ENCODE measurements at places on chromosomes 6 and 20.

DNA sequence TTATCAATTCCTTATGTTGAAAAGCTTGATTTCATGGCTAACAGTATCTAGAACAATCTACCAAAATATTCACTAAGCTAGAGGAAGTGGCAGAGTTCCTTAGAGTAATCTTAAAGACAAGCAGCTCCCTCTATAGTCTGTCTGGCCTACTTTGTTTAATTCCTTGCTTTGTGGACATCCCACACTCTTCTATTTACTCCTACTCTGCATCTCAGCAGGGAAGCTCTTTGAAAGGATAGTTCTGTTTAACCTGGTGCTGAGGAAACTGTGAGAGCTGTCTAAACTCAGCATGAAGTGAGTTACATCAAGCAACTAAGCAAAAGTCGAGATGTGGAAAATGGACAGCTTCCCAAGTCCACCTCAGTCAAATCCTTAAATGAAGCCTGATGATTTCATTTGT is 4.3 kb downstream of the REV3L start:
- no peak for DNase-seq

DNA sequence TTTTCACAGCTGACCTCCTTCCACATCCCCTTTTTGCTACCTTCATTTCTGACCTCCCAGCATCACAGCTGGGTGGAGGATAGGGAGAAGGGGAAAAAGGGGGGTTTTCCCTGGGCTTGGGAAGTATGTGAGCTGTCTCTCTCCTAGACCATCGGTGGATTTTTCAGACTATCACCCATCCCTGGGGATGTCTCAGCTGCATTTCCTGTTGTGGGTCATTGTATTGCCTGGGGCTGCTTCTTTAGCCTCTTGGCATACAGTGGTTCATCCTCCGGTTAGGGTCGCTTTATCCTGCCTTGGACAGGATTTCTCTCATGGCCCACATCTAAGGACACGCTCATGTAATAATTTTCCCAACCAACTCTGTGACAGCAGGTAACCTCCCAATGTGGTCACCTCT is 142.5 kb upstream of the ARG1 start:
- no peak for DNase-seq

GRCh38 chr6:111662794-111663593 is 57.3 kb upstream of the TRAF3IP2 start:
- no peak for DNase-seq

- no peak for DNase-seq
Measured at GRCh38 chr20:57559289-57559634, 1.6 kb upstream of the PCK1 start.

DNA sequence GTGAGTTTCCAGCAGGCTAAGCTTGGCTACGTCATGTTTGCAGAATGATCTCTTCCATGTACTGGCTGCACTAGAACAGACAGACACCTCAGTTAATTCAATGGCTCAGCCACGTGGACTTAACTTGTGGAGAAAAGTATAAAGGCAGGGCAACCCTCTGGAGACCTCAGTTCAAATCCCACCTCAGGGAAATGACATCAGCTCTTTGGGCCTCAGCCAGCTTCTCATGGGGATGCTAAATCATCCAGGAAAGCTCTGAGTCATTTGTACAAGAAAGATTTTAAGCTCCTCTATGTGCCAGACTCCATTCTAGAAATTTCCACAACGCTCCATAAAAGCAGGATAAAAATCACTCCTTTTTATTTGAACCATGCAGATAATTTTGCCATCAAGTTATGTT is 128.5 kb upstream of the SALL4 start:
- peak; percentile 11 for DNase-seq

DNA sequence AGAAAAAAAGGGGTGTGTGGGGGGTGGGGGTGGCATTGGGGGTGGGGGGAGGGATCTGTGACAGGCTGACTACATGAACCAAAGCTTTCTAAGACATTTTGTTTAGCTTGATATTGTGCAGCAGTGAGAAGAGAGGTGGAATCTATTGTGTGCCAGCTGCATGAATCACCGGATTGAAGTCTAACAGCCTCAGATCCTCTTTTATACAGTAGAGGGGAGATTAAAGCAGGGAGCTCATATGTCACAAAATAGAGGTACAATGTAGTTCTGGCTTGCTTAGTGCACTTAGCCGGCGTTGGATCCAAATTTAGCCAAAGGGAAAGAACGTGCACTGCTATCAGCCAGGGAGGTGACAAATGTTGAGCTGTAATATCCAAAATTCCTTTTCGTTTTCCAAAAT is 404.2 kb upstream of the CITED2 start:
- DNase-seq: no peak

DNA sequence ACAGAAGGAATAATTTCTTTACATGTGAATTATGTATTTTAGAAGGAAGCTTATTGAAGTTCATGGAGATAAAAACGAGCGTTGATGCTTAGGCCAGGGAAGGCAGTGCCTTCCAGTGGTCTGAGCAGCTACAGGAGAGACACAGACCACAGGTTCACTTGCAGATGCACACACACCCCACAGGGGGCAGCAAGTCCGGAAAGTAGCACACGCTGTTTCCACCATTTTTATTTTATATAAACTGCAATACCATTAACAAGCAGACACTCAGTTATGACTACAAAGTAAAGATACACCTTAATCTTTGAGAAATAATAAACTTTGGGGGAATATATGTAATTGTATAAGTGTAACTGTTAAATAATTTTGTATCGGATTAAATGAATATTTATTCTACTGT is 13.5 kb upstream of the DACT2 start:
- no peak for DNase-seq

- DNase-seq: no peak
Measured at GRCh38 chr6:25004357-25004756, 68.6 kb upstream of the RIPOR2 start.

GRCh38 chr6:106214531-106214930 is 111.0 kb downstream of the ATG5 start:
- no peak for DNase-seq

DNA sequence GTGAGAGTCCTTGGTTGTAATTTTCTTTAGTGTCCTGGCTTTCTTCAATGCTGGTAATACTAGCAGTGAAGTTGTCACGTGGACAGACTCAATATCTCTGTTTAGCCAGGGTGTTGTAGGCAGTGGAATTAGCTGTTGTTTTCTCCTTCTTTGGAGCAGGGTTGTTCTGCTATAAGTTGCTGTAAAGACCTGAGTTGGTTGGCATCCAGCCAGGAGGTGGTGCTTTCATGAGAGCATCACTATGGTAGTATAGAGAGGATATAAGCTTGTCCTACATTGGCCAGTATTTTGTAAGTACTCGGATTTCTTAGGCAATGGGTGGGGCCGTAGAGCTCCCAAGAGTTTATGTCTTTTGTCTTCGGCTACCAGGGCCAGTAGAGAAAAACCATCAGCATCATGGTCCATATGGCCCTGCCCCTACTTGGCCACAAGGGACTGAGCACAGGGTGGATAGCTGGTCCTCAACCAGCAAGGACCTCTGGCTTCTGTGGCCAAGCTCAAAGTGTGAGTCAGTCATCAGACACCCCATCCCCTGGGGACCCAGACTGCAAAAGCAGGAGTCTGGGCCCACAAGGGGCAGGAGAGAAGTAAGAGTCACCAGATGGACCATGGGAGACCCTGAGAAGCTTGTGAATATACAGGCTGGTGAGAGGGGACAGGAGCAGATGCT is 127.9 kb upstream of the NXT1 start:
- DNase-seq: no peak

DNA sequence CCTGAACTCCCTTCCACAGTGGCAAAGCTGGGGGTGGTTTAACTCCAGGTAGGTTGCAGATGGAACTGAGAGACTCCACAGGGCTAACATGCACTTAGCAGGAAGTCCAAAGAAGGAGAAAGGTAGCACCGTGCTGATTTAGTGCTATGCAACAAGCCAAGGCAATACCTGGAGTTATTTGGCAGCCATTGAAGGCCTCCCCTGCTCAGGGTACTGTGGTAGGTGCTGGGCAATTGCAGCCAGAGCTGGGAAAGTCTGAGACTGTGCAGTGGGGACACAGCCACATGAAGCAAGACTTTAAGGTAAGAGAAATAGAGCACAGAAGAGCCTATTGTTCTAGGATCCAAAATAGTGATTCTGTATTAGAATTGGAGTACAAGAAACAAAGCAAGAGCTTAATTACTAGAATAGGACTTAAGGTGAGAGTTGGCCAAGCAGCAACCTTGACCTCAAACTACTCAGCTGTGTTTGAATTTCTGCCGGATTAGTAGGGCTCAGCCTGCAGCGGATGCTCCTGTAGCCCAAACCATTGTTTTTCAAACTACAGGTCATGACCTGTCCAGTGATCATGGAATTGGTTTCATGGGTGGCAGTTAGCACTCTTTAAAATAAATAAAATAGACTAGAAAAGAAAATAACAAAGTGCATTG is 80.8 kb upstream of the STMND1 start:
- DNase-seq: no peak

GRCh38 chr6:40894962-40895799 is 143.8 kb downstream of the UNC5CL start:
- DNase-seq: peak; percentile 18

DNA sequence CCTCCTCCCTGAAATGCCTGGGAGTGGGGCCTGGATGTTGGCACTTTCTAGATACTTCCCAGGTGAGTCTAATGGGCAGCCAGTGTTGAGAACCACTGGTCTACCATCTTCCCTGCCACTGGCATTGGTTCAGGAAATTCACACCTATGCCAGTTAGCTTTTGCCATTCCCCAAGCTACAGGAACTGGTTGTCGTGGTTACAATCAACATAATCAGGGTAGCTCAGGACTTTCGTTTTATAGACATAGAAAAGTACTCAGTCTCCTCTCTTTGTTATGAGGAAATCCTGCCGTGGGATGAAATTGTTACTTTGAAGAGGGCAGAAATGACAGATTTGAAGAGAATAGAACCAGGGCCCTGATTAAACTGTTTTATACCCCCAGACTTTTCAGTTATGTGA is 127.9 kb upstream of the FOXO3 start:
- DNase-seq: no peak

Measured in AG04450 (cell line).